ENCODE measurements at places on chromosomes 7 and 10. TPM values are rescaled to one million over a fixed set of nuclear protein-coding genes. Genes with fewer than 3 reads are reported as not detected.

The SMC3 gene
- 15.3 TPM for polyA plus RNA-seq

The HMX2 gene
- not detected for polyA plus RNA-seq

The ERVW-1 gene
- polyA plus RNA-seq = not detected

The ZNF438 gene
- 26.1 TPM for polyA plus RNA-seq

The MRC1 gene
- polyA plus RNA-seq = 1.6 TPM

The MYL10 gene
- polyA plus RNA-seq = not detected

The MMP21 gene
- 0.03 TPM for polyA plus RNA-seq

The NKX6-2 gene
- polyA plus RNA-seq = not detected

The RSPH10B gene
- 0.25 TPM for polyA plus RNA-seq

The PLCE1 gene
- polyA plus RNA-seq = 1.1 TPM

The GRB10 gene
- polyA plus RNA-seq = 72.7 TPM

The INHBA gene
- polyA plus RNA-seq = 0.09 TPM

The CPA4 gene
- polyA plus RNA-seq = 0.20 TPM

The TRIM73 gene
- 0.13 TPM for polyA plus RNA-seq

The C10orf105 gene
- polyA plus RNA-seq = 0.03 TPM

The CDC14C gene
- not detected for polyA plus RNA-seq

The LRMDA gene
- polyA plus RNA-seq = 1.5 TPM

The TUBB8 gene
- 0.07 TPM for polyA plus RNA-seq

The NKX1-2 gene
- polyA plus RNA-seq = not detected

The NODAL gene
- polyA plus RNA-seq = not detected

The ZNF425 gene
- polyA plus RNA-seq = 2.5 TPM

The AKR1C8 gene
- not detected for polyA plus RNA-seq

The AQP1 gene
- 97.8 TPM for polyA plus RNA-seq

The LIPN gene
- polyA plus RNA-seq = not detected

The NPC1L1 gene
- not detected for polyA plus RNA-seq

The SMO gene
- 0.52 TPM for polyA plus RNA-seq

The SVOPL gene
- polyA plus RNA-seq = 0.01 TPM

The HK1 gene
- 134 TPM for polyA plus RNA-seq

The TMEM178B gene
- 0.17 TPM for polyA plus RNA-seq

The MYH16 gene
- polyA plus RNA-seq = not detected
